ENCODE measurements at places on chromosomes 2 and 18.

- DNase-seq, result no peak
These were observed 90.7 kb upstream of the CTDP1 start for GRCh38 chr18:79588636-79589481.

GRCh38 chr2:6423944-6424343 is 441.8 kb downstream of the CMPK2 start:
- DNase-seq, result no peak

- DNase-seq, result no peak
These were observed 27.9 kb downstream of the NEMP2 start for GRCh38 chr2:190506666-190507065.

DNA sequence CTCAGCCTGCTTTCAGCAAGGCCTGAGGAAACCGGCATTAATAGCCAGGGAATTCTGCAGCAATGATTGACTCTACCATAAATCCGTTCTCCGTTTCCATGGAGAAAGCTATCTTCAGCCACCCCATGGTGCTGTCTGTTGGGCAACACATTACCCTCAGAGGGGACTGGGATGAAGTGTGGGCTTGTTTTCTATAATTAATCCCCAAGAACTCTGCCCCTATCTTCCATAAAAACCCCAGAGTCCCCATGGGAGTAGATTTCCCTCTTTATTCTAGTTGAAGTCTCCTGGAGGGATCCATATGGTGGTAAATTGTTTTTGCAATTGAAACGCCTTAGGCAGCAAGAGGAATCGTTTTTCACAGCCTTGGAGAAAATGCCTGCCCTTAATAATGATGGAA is 9.2 kb downstream of the G6PC2 start:
- DNase-seq, result no peak

- no peak for DNase-seq
These were observed 1241.1 kb upstream of the ZEB2 start for GRCh38 chr2:145760781-145761649.

DNA sequence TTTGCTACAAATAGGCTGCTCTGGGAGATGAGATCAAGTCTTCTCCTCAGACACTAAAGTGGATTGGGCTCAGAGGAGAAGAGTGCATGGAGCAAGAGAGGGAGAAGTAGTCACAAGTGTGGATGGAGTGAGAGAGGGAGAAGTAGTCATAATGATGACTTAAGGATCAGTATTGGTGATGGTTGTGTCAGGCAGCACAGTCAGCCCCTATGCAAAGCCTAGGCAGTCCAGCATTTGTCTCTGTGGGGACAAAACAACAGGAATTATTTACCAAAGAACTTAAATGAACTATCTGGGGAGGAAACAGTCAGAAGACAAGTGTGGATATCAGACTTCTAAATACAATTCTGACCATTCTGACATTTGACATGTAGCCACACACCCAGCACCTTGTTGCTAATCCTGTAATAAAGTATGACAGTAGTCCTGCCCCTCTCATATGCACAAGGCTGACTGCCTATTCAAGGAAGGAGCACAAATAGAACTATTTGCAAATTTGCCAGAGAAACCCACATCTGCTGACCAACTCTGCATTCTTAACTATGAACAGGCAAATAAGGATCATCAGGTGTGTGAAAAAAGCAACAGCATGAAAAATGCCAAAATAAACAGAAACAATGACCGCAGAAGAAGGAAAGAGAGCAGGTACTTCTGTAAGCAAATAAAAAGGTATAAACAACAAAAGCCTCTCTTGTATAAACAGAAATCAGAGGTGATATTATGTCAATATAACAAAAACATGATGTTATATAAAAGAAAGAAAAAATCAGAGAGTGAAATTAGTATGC is 1597.9 kb upstream of the ACVR2A start:
- no peak for DNase-seq

GRCh38 chr2:128782411-128783192 is 463.9 kb upstream of the HS6ST1 start:
- DNase-seq, result no peak

GRCh38 chr18:66971960-66972359 is 368.1 kb upstream of the CDH19 start:
- no peak for DNase-seq

DNA sequence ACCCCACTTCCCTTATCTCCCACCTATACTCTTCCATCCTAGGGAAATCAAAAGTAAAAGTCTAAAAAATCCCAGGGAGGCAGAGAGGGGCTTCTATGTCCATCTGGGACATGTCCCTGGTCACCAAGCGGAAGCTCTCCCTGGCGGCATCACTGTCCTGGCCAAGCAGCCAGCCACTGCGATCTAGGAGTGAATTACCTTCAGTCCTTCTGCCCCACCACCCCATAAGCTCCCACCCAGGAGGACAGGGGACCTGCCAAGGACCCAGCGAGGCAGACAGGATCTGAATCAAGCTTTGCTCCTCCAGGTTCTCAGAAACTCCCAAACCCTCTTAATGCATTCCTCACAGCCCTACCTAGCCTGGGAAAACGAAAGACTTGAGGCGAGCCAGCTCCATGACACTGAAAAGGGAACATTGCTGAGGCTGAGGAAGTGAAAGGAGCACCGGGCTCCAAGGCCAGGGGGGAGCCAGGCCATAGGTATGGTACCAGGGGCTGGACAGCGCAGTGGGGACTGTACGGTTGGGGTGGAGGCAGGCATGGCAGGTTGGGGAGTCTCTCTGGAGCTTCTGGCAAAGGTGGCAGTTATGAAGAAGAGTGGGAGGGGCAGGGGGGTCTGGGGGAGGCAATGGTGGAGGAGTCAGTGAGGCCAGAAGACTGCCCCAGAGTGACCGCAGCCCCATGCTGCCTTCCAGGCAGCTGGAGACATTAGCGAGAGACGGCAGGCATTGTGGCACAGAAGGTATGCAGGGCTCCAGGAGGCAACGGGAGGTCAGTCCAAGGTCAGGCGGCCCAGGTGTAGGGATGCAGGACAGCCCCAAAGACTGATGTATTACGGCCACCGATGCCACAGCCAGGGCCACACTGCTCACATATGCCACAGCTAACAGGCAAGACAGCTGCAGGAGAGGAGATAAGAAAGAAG is 2.7 kb upstream of the SLC23A3 start:
- no peak for DNase-seq

- no peak for DNase-seq
These were observed 393.1 kb upstream of the LYPD1 start for GRCh38 chr2:133062931-133063665.

- DNase-seq, result no peak
These were observed 34.7 kb upstream of the ACTR3 start for GRCh38 chr2:113854970-113855740.

DNA sequence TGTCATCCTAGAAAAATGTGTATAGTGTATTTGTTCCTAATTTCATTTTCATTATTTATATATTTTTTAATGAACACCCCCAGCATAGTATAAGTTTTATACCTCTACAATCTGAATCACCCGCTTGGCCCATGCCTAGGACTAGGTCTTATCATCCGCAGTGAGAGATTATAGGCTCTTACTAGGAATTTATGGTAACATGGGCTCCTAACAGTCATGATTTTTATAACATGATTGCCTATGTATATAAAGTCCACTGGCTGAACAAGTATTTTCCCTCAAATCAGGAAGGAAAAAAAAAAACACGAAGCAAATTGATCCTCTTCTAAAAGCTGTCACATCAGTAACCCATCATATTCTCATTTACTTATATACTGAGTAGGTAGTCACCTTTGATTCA is 666.1 kb upstream of the NRXN1 start:
- DNase-seq, result no peak

DNA sequence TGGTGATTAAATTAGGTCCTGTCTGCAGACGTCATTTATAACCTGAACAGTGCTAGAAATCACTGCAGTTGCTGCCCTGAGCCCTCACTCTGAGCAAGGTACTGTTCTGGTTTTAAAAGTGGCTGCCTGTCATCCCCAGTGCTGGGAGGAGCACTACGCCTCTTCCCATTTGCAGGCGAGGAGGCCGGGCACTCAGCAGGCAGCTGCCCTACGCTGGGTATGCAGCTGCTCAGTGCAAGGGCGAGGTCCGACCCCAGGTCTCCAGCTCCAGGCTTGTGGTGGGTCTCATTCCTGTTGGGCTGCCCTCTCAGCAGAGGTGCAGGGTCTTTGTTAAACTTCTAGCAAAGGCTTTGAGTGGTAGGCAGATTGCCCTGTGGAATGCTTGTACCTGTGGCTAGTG is 15.7 kb downstream of the CNDP2 start:
- DNase-seq, result no peak

DNA sequence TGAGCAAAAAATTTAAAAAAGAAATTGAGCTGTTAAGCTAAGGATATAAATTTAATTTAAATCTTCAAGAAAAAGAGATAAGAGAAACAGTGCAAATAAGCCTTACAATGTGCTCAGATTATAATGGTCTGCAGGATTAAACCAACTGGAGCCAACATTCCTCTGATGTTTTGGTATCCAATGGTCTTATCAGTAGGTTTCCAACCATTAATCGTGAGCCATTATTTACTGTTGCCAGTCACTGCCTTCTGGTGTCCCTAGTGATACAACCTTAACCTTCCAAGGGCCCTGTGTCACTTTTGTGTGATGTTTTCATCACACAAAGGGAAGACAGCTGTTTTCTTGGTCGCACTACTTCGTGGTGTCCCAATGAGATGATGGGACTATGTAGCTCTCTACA is 134.5 kb upstream of the CTAGE1 start:
- no peak for DNase-seq

DNA sequence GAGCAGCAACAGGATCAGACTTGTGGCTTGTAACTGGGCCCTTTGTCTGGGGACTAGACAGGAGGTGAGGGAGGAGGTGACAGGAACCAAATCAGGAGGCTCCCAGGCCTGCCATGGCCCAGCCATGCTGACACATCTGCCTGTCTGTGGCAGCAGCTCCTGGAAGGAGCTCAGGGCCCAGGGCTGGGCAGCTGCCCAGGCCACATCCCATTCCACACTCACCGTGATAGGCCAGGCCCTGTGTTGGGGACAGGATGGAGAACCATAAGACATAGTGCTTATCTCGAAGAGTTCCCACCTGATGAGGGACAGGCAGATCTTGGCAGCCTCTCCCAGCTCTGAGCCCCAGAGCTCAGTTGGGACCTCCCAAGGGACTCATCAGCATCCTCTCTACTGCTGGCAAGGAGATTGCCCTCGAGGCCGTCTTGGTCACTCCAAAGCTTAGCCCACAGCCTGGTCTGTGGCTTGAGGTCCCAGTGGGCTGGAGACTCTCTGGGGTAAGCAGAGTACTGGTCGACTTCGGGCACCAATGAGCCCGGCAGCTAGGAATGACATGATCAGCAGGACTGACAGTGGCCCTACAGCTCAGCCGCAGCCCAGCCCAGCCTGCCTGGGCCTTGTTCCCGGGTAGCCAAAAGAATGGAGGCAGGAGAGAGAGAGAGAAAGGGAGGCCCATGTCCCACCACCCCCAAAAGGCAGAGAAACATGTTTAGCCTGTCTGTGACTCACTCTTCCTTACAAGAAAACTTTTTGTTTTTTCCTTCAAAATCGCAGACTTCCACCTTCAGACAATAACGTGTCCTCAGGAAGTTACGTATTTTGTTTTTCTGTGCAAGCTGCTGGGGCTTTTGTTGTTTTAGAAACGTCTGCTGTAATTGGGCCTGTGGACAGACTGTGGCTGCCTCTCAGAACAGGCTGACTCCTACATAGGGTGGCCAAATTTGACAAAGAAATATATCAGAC is 82.1 kb downstream of the HS1BP3 start:
- DNase-seq, result no peak

GRCh38 chr2:24515335-24515734 is 24.3 kb downstream of the NCOA1 start:
- no peak for DNase-seq

- DNase-seq, result no peak
These were observed 105.9 kb downstream of the AGAP1 start for GRCh38 chr2:235599596-235600338.

DNA sequence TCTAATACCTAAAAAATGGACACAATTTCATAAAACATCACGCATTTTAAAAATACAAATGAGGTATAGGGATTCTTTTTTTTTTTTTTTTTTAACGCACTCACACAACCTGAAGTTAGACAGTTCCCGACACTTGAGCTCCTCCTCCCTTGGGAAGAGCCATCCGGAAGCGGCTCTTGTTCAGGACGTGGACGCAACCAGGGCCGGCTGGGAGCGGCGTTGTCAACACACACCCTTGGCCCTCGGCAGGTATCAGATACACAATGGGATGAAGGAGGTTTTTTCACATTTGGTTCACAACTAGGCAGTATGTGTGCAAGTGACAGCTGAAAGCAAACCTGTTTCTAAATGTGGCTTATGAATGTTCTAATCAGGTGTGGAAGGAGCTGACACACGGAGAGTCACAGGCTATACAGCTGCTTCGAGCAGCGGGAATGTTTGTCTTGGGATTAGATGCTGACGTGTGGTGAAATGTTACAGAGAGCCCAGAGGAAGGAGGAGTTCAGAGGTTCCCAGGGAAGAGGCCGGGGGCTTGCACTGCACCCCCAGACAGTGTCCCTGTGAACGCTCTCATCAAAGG is 111.1 kb downstream of the PXDN start:
- no peak for DNase-seq

DNA sequence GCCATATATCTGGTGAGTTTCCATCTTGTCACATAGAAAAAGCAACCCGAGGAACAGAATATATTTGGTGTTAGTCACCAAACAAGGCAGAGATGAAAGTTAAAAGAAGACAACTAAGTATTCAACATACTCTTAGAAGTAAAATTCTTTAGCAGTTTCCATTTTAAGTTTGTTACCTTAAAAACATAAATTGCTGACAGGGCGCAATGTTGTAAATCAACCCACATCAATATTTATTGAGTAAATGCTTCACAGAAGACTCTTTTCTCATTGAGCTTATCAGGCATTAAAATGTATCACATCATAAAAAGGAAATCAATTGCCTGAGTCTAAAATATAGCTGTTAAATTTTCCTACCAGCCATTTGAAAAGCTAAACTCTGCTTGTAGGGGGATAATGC is 603.0 kb downstream of the FBXO15 start:
- no peak for DNase-seq

GRCh38 chr2:203654826-203655225 is 51.6 kb upstream of the CD28 start:
- DNase-seq, result no peak

DNA sequence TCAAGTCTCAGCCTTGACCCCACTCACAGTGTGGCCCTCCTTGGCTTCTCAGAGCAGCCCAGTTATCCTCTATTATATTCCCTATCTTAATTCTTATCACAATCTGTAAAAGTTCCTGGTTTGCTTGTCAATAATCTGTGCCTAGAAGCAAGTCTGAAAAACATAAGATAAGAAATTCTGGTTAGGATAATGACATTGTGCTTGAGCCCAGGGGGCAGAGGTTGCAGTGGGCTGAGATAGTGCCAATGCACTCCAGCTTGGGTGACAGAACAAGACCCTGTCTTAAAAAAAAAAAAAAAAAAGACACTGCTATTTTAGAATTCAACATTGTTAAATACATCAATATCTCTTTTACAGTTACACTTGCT is 63.9 kb downstream of the TMEM131 start:
- no peak for DNase-seq

DNA sequence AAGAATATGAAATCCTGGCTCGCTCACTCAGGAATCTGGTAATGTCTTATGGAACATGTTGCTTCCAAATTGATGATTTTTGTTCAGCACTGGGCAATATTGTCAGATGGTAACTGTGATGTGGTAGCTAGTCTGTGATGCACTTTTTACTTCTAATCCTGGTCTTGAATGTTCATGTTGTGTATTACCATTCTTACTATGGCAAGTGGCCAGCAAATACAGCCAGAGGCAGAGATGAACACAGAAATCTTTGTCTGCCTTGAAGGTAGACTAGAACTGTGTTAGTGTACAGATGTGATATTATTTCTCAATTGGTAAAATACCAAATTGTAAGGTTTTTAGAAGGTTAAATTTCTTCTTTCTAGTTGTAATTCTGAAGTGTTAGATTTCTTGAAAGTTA is 83.3 kb downstream of the UBE2E3 start:
- no peak for DNase-seq
